ENCODE measurements at places on chromosomes 1 and 21. TPM values are rescaled to one million over a fixed set of nuclear protein-coding genes. Genes with fewer than 3 reads are reported as not detected.

The PKLR gene
- total RNA-seq, result not detected

The CLCNKA gene
- not detected for total RNA-seq

The SERTAD4 gene
- total RNA-seq, result 0.15 TPM

The IFI44L gene
- total RNA-seq, result 1.2 TPM
